Stimulated activated CD4-positive, alpha-beta T cell treated with anti-CD3 and anti-CD28 coated beads, Interleukin-15, amount 100 ng/mL, for 48 hours (primary cell): ENCODE measurements at places on chromosomes 5 and 9.

- DNase-seq, result no peak
These were observed 396.2 kb downstream of the EFNA5 start for GRCh38 chr5:107274571-107274970.

- no peak for DNase-seq
These were observed 3.6 kb upstream of the TMEM38B start for GRCh38 chr9:105690742-105691141.

GRCh38 chr9:79689576-79689975 is 117.8 kb downstream of the TLE4 start:
- DNase-seq, result no peak

DNA sequence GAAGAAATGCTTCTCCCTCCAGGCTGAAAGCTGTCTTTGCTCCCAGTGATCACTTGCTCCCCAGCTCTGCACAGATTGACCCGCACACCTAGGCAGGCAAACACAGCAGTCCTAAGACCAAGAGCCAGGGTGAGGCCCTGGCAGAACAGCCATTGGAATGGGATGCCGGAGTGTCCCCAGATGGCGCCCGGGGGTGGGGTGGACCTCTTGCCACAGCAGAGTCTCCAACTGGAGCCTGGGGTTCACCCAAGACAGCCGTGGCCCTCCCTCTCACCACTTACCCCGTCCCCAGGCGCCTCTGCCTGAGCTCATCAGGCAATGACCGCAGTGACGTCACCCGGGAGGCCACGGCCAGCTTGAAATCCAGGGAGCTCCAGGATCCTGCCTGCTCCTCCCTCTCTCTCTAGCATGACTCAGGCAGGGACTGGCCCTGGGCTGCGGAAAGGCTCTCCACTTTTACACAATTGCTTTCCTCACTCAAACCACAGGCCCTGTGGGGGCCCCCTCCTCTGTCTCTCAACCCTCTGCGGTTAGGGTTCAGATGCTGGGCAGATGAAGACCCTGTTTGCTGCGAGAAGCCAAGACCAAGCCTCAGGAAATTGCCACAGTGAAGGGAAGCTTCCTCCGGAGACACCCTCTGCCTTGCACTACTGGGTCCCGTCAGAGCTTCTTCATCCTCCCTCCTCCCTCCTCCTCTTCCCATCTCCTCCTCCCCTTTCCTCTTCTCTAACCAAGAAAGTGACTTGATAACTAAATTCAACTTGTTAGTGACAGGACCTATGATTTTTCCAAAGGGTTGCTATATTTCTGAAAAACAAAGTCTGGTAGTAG is 24.3 kb upstream of the PTGES start:
- DNase-seq, result peak; percentile 49

GRCh38 chr9:19216466-19216865 is 14.0 kb upstream of the DENND4C start:
- DNase-seq, result no peak

- no peak for DNase-seq
These were observed 114.5 kb downstream of the BOD1 start for GRCh38 chr5:173501922-173502321.

DNA sequence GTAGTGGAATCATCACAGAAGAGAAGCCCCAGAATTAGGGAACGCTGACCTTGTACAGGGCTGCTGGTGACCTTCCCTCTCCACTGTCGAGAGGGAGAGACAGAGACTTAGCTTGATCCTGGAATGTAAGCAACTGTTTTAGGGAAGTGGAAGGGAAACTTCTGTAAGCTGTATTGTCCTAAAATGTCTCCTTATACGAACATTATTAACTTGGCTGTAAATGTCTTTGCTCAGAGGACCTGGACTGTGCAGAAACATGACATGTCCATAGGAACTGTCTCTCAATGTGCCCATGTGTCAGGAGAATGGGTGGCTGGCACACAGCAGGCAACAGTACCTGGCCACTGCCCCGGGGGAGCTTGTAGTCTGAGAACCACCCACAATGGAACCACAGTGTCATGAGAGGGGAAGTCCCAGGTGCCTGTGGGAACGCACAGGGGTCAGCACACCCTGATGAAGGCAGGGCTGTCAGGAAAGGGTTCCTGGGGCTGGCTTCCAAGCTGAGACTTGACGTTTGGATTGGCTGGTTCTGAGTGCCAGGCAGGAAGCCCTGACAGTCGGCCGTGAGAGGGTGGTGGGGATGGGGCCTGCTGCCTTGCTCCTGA is 34.0 kb downstream of the DAP start:
- no peak for DNase-seq

GRCh38 chr9:5445886-5446285 is 4.5 kb upstream of the CD274 start:
- no peak for DNase-seq

DNA sequence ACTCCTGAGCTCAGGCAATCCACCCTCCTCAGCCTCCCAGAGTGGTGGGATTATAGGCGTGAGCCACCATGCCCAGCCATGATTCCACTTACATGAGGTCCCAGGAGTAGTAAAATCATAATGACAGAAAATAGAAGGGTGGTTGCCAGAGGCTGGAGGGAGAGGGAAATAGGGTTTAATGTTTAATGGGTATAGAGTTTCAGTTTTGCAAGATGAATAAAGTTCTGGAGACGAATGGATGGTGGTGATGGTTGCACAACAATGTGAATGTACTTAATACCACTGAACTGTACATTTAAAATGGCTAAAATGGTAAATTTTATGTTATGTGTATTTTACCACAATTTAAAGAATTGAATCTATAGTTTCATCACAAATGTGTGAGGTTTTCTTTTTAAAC is 146.5 kb upstream of the ABCA1 start:
- no peak for DNase-seq

DNA sequence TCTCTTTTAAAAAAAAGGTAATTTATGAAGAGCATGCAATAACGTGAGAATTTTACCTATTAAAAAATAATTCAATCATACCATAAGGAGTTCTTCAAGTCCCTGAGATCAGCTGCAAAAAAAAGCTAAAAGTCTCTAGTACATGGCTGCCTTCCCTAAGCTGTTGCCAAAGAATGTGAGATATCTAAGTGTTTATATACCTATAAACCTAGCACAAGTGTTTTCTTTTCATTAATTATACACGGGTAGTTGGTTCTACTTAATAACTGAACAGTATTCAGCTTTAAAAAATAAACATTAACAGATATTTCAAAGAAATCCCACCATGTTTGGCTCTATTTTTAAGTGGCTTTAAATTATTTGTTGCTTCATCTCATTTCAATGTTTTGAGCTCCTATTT is 25.9 kb downstream of the FNBP1 start:
- DNase-seq, result no peak

DNA sequence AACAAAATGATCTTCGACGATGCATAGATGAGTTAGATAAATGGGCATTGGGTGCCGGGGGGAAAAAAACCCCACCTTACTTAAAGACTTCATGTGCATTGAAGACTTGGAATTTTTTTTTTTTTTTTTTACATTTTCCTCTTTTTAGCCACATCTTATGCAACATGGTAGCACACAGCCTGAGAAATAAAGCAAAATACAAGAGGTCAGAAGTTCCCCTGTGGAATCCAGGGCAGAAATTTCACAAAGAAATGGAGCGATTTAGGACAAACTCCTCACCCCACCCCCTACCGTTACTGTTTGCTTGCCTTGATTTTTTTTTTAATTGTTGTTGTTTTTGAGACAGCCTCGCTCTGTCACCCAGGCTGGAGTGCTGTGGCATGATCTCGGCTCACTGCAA is 153.2 kb downstream of the GOLPH3 start:
- no peak for DNase-seq

- DNase-seq, result no peak
These were observed 43.2 kb upstream of the NR3C1 start for GRCh38 chr5:143446535-143447226.

- no peak for DNase-seq
These were observed 16.4 kb downstream of the SLC12A2 start for GRCh38 chr5:128099944-128100343.

DNA sequence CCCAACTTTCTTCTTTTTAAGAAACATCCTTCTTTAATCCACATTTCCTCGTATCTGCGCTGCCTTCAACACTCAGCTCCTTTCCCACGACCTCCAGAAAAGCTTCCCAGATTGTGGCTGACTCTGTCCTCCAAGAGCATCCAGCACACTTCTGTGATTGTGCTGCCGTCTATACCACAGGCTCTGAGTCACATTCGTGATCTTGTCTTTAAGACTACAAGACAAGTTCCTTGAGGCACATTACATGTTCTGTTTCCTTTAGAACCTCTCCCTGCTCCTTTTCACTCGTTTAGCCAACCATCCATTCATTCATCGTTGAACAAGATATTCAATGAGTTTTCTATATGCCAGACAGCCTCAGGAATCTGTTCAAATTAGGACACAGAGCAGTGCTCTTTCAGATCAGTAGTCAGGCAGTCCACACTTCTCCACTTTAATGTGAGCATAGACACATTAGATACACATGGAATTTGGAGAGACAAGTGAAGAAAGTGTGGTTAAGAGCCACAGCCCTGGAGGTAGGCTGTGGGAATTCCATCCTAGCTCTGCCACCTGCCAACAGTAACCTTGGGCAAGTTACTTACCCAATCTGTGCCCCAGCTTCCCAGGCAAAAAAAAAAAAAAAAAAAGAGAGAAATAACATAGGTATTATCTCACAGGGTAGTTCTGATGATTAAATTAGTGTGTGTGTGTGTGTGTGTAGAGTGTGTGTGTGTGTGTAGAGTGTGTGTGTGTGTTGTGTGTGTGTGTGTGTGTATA is 18.9 kb downstream of the WHRN start:
- DNase-seq, result no peak

DNA sequence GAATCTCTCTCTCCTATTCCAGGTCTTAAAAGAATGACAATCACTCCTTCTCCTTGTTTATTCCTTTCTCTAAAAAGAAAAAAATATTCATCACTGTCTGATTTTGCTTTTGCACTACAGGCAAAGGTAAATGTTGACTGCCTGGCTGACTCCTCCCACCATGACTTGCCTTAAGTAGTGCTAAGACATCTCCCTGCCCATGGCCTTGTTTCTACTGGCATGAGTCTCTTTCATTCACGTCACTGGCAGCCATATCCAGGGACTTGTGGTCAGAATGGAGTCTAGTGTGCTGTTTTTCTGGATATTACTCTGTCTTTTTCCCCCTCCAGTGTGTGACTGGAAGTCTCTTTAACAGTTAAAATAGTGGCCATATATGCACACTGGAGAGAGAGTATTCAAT is 522.9 kb upstream of the DAB2 start:
- no peak for DNase-seq

- DNase-seq, result no peak
These were observed 182.3 kb upstream of the MAP1B start for GRCh38 chr5:71924980-71925379.

- DNase-seq, result no peak
These were observed 495.8 kb downstream of the CHSY3 start for GRCh38 chr5:130400091-130400490.

DNA sequence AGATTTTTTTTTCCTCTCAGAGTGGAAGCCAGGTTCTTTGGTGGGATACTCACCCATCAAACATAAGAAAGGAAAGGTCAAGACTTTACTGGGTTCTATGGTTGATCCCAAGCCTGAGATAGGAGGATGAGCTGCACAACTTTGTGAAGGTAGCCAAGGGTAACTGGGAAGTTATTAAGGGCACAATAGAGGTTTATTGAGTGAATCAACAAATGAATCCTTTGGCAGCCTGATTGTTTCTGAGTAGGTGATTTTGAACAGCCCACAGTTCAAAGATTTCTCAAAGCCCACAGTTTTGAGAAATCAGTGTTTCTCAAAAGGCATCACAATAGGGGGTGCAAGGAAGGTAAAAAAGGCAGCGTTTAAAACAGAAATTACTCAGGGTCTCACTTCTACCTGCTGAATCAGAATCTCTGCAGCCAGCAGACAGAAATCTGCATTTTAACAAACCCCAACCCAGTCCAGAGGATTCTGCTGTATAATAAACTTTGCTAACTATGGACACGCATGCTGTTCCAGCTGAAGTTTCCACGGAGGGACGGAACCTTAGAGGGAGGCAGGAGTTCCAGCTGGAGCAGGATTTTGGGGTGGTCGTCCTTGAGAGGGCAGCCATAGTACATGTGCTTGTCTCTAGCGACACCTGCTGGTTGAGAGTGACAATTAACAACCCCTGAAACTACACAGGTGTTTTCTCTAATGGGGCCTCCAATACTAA is 32.7 kb upstream of the FSD1L start:
- no peak for DNase-seq

DNA sequence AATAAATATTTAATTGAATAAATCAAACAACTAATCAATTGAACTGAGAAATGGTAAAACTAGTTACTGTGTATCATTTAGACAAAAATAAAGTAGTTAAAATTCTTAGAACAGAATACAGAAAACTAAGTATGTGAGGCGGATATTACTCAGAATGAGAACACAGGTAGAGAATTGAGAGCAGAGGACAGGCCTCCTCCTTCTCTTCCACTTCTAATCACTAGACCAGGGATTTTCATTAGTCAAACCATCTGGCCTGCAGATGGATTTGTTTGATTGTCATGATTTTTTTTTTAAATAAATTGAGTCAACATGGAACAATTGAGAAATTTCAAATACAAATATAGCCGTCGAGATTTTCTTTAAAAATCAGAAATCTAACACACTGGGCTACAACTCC is 198.6 kb upstream of the HMHB1 start:
- no peak for DNase-seq

GRCh38 chr5:16855485-16855884 is 80.6 kb downstream of the MYO10 start:
- no peak for DNase-seq

GRCh38 chr5:175681045-175681967 is 23.4 kb downstream of the HRH2 start:
- no peak for DNase-seq

- no peak for DNase-seq
These were observed 178.0 kb downstream of the TLR4 start for GRCh38 chr9:117882171-117882570.

- no peak for DNase-seq
These were observed 49.5 kb downstream of the AGXT2 start for GRCh38 chr5:34998058-34998789.

GRCh38 chr5:180470361-180470760 is 23.8 kb upstream of the CNOT6 start:
- no peak for DNase-seq

- no peak for DNase-seq
These were observed 944.5 kb upstream of the CTNND2 start for GRCh38 chr5:12848709-12849108.

- peak; percentile 21 for DNase-seq
These were observed 153.1 kb downstream of the PCSK1 start for GRCh38 chr5:96279801-96280542.
